ENCODE measurements at places on chromosomes 5 and 9.

GRCh38 chr9:130974697-130975096, 34.3 kb upstream of the LAMC3 start:
- DNase-seq: no peak

- DNase-seq: peak; percentile 53
These were observed 68.9 kb upstream of the EQTN start for GRCh38 chr9:27365707-27366376.

- no peak for DNase-seq
These were observed 13.7 kb downstream of the SPACA9 start for GRCh38 chr9:132892400-132892799.

- DNase-seq: no peak
These were observed 46.8 kb upstream of the RNF20 start for GRCh38 chr9:101486693-101487442.

Measured in stimulated activated CD4-positive, alpha-beta T cell treated with anti-CD3 and anti-CD28 coated beads, Interleukin-15, amount 100 ng/mL, for 48 hours (primary cell).